ENCODE measurements at places on chromosomes 12 and 14.

DNA sequence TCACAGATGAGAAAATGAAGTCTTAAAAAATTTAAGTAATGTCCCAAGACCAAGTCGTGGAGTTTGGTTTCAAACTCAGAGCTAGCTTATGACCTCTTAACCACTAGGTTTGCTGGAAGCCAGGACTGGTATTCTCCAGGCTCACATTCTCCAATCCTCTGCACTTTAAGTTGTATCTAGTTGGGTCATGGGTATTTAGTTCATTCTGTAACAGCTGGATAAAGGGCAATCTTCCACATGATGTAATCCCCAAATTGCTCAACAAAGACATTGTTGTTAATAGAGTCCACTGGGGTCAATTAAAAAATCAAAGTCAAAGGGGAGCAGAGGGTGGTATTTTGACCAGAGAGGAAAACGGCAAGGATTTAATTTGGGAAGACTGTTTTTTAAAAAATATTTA, 17.8 kb upstream of the GAS2L3 start:
- DNase-seq: no peak

- no peak for DNase-seq
These were observed 26.1 kb downstream of the JDP2 start for GRCh38 chr14:75453817-75454434.

DNA sequence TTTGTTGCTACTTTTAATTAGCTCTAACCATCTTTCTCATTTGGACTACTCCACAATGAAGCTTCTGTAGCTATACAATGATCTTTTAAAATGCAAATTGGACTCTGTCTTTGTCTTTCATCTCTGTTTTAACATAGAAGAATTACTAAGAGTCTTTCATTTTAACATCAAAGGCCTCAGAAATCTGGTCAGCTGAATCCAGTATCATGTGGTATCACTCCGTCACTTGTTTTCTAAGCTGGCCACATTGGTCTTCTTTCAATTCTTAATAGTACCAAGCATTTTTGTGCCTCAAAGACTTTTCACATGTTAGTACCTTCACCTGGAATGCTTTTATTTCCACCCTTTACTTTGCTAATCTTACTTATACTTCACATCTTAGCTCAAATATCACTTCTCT, 95.5 kb upstream of the SLC16A7 start:
- no peak for DNase-seq

- no peak for DNase-seq
These were observed 139.5 kb upstream of the AEBP2 start for GRCh38 chr12:19299765-19300164.

DNA sequence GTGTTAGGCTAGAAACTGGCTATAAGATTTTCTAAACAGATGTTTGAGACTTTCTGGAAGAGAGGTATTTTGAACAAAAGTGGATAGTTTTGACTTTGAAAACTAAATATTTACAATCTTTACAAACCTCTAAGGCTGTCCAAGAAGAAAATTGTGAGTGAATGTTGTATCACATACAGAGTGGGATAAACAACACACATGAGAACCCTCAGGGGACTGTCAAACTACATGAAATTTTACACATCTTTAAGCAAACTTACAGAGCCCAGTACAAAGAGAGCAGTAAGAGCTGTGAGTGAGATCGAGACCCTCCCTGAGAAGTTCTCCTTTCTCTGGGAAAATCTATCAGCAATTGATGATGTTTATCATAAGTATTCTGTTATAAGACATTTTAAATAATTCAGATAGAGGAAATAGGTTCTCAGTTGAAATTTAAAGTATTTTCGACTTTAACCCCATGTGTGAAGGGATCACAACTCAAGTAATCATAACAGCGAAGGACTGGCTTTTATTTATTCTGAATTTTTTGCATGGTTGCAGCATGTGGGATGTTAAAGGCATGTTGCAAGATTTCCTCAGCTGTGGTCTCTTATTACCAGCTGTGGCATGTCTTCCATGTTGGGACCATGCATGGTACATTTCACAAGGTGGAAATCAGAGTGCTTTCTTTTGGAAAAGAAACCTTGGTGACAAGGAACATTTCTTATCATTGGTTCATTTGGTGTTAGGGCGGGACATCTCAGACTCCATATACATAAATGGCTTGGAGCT, 264.0 kb upstream of the PRICKLE1 start:
- no peak for DNase-seq

GRCh38 chr12:108033090-108033489, 96.0 kb upstream of the WSCD2 start:
- DNase-seq: no peak

- no peak for DNase-seq
These were observed 256.2 kb downstream of the DAD1 start for GRCh38 chr14:22332686-22333421.

DNA sequence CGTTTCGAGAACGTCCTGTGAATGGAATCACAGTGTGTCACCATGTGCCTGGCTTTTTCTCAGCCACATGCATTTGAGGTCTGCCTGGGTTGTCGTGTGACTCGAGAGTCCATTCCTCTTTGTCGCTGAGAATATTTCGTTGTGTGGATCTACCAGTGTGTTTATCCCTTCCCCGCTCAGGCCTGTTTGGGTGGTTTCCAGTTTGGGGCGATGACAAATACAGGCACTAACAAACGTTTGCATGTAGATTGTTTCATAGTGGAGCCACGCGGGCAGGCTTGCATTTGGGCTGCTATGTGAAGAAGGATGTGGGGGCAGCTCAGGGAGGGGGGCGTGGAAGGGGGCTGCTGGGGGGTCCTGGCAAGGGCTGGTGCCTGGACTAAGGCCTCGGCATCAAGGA, 14.1 kb downstream of the RIN3 start:
- no peak for DNase-seq

DNA sequence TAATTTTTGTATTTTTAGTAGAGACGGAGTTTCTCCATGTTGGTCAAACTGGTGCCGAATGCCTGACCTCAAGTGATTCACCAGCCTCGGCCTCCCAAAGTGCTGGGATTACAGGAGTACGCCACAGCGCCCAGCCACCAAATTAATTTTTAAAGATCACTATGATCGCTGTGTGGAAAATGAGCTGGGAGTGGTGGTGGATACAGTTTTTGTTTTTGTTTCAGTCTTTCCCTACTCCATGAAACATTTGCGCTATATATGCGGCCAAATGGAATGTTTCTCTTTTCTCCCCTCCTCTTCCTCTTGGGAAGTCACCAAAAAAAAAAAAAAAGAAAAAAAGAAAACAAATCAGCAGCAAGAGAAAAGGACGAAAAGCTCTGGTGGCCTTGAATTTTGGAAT, 20.8 kb upstream of the P2RX4 start:
- no peak for DNase-seq

- no peak for DNase-seq
These were observed 47.7 kb upstream of the ERGIC2 start for GRCh38 chr12:29428633-29429032.

GRCh38 chr12:50313256-50313931, 30.1 kb upstream of the LIMA1 start:
- no peak for DNase-seq

DNA sequence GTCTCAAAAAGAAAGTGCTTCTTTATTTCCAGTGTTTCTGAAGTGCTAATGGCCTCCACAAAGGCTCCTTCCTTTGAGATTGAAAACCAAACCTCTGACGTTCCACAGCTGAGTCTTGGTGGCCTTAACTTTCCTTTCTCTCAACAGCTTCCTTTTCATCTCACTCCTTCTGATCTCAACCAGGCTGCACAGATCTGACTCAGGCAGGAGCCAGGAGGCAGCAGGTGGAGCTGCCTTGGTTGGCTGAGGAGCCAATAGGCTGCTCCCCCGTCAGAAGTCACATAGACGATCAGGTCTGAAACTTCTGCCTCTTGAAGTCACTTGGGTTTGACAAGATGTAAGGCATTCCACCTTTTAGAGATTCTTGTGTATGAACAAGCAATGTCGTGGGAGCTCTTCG, 9.1 kb upstream of the KCNA5 start:
- DNase-seq: no peak

- DNase-seq: peak; percentile 64
These were observed 110.5 kb downstream of the ASCL4 start for GRCh38 chr12:107884769-107885694.

DNA sequence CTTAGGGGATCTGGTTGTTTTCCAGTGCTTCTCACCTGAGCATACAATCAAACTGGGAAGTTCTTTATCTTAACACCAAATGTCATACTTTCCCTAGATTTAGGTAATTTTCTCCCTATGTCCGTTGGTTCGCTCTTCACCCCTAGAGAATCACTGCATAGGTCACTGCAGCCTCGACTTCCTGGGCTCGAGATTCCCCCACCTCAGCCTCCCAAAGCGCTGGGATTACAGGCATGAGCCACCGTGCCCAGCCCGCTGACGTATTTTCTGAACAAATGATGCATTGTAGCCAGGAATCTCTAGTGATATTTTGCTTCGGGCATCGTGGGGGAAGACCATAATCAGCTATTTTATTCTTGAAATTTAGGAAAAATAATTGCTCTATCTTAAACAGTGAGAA, 1.1 kb upstream of the RPL41 start:
- DNase-seq: no peak

- DNase-seq: no peak
These were observed 941 bp upstream of the STAB2 start for GRCh38 chr12:103586132-103586531.

DNA sequence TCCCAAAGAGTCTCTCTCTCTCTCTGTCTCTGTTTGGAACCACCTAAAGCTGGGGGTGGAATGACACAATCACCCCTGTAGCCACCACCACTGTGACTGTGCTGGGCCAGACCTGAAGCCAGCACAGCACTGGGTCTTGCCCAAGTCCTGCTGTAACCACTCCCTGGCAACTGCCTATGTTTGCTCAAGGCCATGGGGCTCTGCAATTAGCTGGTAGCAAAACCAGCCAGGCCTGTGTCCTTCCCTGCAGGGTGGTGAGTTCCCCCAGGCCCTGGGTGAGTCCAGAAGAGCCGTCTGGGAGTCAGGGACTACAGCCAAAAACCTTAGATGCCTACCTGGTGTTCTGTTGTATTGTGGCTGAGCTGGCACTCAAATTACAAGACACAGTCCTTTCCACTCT, 50.8 kb downstream of the DGLUCY start:
- no peak for DNase-seq

GRCh38 chr12:128387811-128388422, 120.9 kb downstream of the TMEM132C start:
- DNase-seq: no peak

DNA sequence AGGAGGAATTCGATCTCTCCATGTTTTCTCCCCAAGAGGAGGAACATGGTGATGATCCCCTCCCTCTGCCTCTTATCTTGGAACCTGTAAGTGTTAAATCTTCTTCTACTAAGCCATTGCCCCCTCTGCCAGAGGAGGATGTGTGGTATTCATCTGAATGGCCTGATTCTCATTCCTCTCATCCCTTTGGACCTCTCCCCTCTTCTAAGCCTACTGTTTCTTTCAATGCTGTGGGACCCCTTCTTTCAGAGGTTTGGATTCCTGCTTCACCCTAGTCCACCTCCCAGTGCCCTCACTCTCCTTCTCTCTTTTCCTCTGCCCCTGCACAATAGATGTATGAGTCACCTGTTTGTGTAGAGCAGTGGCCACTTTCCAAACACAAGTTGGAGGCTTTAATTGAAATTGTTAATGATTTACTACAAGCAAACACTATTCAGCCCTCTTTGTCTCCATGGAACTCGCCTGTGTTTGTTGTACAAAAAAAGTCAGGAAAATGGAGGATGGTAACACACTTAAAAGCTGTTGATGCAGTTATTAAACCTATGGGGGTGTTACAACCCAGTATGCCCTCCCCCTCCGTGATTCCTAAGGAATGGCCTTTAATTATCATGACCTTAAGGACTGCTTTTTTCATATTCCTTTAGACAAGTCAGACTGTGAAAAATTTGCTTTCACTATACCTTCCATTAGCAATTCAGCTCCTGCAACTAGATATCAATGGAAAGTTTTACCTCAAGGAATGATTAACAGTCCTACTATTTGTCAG, 192.1 kb upstream of the ALG10B start:
- DNase-seq: no peak

DNA sequence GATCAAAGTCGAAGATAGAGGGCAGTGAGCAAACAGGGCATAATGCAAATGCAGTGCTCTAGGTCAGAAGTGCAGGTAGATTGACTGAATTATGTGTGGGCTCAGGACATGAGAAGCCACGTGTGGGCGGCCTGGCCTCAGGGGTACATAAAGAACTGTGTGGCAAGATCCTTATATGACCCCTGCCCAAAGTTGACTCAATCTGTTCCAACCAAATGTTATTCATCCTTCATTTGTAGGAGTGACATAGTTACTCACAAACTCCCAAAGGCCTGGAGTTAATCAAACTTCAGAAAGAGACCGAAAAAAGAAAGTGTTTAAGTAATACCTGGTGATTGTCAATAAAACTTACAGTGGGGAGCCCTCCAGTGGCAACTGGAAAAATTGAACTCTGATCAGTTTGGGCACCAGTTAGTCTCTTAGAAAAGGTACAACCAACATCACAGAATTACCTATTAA, 150.4 kb upstream of the FAR2 start:
- peak; percentile 35 for DNase-seq
